ENCODE measurements at places on chromosomes 6 and 20.

DNA sequence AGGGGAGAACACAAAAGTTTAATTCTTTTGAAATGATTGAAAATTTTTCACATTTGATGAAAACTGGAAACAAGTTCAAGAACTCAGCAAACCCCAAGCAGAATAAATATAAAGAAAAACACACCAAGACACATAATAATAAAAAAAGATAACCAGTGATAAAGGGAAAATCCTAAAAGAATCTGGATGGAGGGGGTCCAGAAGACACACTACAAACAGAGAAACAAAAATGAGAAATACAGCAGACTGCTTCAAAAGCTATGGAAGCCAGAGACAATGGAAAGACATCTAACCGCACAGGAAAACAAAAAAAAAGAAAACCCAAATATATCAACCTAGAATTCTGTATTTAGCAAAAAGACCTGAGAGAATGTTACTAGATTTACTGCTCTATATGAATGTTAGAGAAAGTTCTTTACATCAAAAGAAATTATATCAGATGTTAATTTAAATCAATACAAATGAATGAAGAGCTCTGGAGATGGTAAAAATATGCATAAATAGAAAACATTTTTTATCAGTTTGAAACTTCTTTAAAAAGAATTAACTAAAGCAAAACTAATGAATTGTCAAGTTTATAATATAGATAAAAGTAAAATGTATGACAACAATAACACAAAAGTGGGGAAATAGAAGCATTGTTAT, 310.7 kb upstream of the PREP start:
- no peak for DNase-seq

GRCh38 chr20:44208770-44209169, 1.8 kb downstream of the OSER1 start:
- peak; percentile 41 for DNase-seq

GRCh38 chr6:86526238-86526637, 411.1 kb upstream of the HTR1E start:
- DNase-seq, result no peak

- DNase-seq, result peak; percentile 65
Measured at GRCh38 chr20:63183422-63184146, 32.3 kb downstream of the YTHDF1 start.

DNA sequence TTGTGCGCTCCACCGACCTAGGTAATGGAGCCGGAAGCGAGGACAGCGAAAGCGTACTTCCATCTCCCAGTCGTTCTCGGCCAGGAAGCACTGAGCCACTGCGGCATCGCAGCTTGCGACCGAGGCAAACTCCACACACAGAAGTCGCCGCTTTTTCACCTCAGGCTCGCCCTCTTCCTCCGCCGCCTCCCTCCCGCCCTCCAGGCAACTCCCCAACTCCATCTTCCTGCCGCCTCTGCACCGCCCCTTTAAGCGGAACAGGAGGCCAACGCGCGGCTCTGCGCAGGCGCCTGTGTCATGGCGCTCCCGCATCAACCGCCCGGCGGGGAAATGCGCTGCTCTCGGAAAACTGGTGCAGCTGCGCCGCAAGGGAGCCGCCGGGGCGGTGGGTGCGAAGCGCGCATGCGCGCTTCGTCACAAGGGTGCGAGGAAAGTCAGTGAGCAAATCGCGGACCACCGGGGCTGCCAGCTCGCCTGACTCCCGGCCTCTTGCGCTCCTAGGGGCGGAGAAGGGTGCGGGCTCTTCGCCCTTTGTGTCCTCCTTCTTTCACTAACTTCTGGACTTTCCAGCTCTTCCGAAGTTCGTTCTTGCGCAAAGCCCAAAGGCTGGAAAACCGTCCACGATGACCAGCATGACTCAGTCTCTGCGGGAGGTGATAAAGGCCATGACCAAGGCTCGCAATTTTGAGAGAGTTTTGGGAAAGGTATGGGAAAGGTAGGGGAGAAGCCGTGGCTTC, at the start of the genes ACOT13 and TDP2:
TSS of gene ACOT13 (plus strand) at position 437 of the 737 bp plus-strand sequence. CDS start at position 624, 187 bp downstream.
TSS of gene TDP2 (minus strand) at position 259 of the 737 bp plus-strand sequence. CDS start at position 222, 37 bp downstream.
- DNase-seq, result peak; percentile 98

- peak; percentile 53 for DNase-seq
Measured at GRCh38 chr20:47059536-47059935, 164.9 kb downstream of the EYA2 start.

DNA sequence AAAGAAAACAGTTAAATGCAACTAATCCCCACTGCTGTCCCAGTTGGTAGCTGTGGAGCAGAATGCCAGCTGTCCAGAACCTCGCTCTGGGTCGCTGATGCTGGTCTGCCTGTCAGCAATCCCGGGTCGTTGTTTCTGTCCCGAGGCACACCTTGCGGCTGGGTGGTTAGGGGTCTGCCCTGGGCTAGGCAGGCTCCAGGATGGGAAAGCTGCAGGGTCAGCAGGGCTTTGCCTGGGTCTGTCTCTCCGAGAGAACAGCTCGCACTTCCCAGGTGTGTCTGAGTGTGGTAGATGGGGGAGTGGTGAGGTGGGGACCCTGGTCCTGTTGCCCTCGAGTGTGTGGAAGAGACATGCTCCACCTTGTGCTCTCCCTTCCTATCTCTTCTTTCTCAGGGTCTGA, 261.2 kb downstream of the CLIC5 start:
- no peak for DNase-seq
